ENCODE measurements at places on chromosomes 12 and 14.

GRCh38 chr14:73783107-73783727 is 68.4 kb upstream of the PTGR2 start:
- peak; percentile 25 for DNase-seq

DNA sequence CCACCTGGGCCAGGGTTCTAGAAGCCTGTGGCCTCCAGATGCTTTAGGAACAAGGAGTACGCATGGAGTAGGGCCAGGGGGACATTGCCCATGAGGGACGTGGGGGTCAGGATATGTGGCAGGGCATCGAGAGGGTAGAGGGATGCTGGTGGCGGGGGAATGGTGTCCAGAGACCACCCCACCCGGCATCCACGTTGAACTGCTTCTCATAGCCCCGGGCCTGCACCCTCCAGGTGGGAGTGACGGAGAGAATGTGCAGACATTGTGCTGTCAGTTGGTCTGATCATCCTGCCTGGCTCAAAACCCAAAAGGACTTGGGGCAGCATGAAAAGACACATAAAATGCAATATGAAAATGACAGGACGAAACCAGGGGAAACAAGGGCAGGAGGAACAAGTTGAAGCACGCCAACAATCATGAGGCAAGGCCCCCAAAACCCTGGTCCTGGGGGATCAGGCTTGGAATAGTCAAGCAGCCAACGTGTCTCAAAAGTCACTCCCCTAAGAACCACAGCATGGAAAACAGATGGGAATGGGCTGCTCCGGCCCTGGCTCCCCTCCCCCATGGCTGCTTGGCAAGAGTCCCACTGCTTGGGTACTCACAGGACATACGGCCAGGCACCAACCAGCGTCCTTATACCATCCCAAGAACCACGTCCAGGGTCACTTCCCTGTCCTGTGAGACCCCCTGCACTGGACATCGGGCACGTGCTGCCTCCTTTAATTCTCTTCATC is 117.9 kb downstream of the DICER1 start:
- no peak for DNase-seq

DNA sequence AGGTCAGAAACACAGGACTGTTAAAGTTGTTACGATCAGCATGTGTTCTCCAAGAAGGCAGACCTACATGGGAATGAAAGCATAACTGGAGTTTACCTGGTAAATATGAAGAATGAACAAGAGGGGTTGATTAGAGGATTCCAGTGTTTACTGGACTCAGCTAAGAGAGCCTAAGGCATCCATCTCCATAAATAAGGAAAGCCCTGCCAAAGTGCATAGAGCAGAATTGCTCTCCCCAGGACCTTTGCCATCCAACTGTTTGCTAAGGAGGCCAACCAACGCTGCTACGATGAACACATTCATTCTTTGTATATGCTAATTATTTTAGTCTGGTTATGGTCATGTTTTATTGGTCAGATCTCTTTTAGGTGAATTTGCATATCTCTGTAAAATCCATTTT is 17.1 kb upstream of the PAWR start:
- no peak for DNase-seq

- no peak for DNase-seq
These were observed 80.0 kb upstream of the PTPRQ start for GRCh38 chr12:80364056-80364455.

DNA sequence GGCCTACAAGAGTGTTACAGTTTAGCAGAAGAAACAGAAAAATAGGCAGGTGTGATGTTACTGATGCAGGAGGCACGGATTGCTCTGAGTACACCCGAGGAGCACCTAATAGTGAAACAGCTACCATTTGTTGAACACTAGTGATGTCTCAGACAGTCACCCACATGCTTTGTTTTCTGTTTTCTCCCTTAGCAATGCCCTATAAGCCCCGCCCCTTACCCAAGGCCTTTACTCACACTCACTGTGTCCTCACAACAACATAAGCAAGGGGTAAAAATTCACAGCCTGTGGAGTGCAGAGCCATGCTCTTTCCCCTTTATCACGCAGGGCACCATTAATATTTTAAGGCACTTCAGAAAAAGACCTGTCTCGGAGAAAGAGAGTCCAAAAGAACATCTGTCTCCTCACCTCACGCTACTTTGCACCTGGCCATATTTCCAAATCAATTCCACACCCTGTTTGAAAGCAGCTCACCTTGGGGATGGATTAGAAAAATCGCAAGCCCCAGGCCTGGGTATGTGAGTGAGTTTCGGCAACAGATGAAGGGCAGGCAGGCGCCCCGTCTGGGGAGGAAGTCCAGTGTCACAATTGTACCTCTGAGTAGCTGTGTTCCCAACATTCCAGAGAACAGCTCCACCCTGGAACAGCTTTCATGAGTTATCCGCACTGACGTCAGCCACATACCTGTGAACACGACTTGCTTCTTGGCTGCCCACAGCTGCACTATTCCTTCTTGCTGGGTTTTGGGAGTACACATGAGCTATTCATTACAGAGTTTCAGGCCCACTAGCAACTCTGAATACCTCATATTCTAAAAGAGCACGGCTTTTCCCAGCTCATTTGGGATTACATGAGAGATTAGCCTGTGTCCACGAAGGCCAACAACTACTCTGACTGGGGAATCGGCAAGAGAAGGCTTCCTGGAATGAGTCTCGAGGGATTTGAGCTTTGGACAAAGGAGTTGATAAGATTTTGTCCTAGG is 26.0 kb downstream of the MAPK1IP1L start:
- peak; percentile 68 for DNase-seq

All from EH (cell line).